Hematopoietic multipotent progenitor cell treated with erythropoietin and hydrocortisone succinate and interleukin-3 and kit ligand, for 8 days (in vitro differentiated cells): ENCODE measurements at places on chromosomes 7 and 10.

- no peak for DNase-seq
Observed at GRCh38 chr10:28677888-28678686, 766 bp downstream of the BAMBI start.

DNA sequence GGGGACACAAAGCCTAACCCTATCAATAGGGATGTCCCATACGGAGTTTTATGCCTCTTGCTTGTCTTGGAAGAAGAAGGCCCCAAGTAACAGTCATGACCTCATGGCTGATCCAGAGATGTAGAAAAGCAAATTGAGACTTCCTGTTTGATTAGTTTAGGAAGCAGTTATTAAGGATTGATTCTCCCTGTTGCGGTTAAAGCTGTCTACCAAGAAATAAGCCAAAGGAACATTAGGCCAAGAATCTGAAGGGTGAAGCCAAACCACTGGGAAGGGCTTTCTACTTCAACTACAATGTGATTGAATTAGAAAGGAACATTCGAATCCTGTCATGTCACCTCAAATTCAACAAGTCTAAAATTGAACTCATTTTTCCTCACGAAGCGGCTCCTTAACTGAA is 60.5 kb upstream of the AGBL3 start:
- DNase-seq: no peak

GRCh38 chr10:113680190-113681111 is 739 bp downstream of the CASP7 start:
- DNase-seq: peak; percentile 32

GRCh38 chr10:71077796-71078453 is 134.4 kb upstream of the UNC5B start:
- no peak for DNase-seq

DNA sequence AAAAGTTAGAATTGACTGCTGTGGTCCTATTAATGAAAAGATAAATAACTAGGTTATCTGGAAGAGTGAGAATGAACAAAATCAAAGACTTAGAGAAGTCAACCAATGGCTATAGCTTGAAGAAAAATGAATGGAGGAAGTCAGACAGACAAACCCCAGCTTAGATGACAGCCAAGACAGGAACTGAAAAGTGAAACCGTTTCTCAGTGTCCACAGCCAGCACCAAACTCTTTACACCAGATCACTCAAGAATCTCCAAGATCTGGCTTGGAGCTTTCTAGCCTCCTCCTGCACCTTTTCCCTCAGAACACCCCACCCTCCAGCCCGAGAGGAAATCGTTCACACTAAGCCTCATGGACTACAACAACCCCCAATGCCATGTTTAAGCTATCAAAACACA is 167.0 kb downstream of the SFMBT2 start:
- DNase-seq: no peak

- DNase-seq: no peak
Observed at GRCh38 chr7:151993977-151994676, 31.3 kb upstream of the GALNT11 start.

- DNase-seq: no peak
Observed at GRCh38 chr10:97074256-97075145, 111.3 kb downstream of the SLIT1 start.

DNA sequence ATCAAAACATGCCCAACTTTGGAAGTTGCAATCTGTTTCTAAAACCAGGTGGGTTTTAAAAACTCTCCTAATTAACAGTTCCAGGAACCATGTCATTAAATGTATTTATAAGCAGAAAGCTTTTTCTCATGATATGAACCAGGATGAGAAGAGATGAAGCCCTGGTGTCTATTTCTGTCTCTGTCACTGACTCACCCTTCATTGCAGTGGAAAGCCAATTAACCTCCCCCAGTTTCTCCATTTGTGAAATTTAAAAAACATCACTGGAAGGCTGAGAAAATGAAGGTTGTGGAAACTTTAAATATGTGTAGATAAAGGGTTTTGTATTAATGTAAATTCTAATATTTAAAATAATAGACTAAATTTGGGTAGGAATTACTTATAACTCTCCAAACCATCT is 1088.0 kb downstream of the SORCS1 start:
- DNase-seq: no peak

- peak; percentile 5 for DNase-seq
Observed at GRCh38 chr10:60130130-60130579, 223.8 kb upstream of the CCDC6 start.

DNA sequence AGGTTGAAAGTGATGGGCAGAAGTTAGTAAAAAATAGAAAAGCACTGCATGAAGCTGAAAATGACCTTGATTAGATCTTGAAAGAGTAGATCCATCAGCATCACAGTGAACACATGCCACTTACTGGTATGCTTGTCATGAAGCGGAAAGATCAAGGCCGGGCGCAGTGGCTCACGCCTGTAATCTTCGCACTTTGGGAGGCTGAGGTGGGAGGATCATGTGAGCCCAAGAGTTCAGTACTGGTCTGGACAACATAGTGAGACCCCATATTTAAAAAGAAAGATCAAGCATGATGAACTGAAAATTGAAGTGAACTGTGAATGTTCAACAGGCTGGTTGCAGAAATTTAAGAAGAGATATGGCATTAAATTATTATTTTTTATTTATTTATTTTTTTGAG is 18.0 kb downstream of the LCOR start:
- no peak for DNase-seq

GRCh38 chr10:31642281-31642680 is 286.4 kb downstream of the ARHGAP12 start:
- DNase-seq: no peak

DNA sequence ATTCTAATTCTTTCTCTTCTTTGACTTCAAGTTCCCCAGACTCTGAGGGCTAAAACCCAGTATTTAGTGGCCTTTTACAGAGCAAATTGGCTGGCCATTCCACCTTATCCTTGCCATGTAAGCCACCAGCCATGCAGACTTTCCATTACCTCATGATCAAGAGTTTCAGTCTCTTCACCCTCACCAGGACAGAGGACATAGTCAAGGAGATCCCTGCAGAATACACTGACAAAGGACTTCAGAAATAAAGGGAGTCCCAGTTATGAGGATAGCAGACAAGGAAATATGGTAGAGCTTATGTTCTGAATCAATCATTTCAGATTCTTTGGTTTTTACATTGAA is 1080.4 kb upstream of the C7orf33 start:
- no peak for DNase-seq

DNA sequence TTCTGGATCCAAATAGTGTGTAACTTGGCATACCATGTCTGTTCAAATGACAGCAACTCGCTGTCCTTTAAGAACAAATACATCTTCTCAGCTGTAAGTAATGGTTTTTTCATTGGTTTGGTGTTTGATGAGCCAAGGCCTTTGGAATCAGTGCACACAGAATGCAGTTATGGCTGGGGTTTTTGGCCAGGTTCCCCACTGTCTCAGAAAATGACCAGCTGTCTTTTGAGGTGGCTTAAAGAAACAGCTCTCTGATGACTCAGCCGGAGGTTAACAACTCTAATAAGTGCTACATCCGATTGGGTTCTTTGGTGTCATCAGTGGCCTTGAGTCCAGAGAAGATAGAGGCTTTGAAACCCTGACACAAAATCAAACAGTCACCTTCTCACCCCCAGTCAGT is 688.4 kb downstream of the REEP3 start:
- DNase-seq: no peak

DNA sequence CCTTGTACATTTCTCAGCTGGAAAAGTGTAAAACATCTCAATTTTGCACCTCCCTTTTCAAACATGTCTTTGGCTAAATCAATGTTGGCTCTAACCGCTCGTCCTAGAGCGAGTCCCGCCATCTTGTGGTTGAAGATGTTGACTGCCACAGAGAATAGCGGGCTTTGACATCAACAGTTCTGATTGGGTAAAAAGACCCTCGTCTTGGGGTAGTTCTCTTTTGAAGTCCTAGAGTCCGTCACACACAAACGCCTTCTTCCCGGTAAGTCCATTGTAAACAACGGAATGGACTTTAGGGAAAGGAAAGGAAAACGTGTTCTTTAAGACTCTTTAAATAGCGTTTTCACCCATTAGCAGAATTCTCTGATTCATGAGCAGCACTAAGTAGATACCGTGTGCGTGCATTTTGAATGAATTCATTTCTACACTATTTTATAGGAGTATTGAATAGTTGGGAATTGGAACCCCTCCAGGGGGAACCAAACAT is 452 bp upstream of the RPP30 start:
- DNase-seq: peak; percentile 79

- no peak for DNase-seq
Observed at GRCh38 chr7:24417526-24418120, 133.6 kb downstream of the NPY start.

DNA sequence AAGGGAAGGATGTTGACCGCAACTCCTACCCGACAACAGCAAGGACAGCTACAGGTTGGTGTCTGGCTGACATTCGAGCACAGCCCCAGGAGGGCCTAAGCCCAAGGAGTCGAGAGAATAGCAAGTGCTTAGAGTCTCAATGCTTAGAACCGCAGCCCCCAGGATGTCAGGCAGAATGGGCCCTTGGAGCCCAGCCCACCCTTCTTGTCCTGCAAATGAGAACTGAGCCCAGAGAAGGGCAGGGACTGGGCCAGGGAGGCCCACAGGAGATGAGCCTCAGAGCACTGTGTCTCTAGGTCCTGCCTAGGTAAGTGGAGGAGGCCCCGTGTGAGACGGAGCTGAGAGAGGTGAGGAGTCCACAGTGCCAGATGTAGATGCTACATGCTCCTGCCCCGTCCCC is 173.3 kb upstream of the ZMIZ1 start:
- no peak for DNase-seq

GRCh38 chr7:97772045-97772901 is 40.4 kb downstream of the TAC1 start:
- DNase-seq: no peak

- DNase-seq: peak; percentile 65
Observed at GRCh38 chr7:63900394-63901203, 98.0 kb upstream of the ZNF722 start.

- no peak for DNase-seq
Observed at GRCh38 chr7:127897704-127898454, 133.4 kb downstream of the LRRC4 start.

DNA sequence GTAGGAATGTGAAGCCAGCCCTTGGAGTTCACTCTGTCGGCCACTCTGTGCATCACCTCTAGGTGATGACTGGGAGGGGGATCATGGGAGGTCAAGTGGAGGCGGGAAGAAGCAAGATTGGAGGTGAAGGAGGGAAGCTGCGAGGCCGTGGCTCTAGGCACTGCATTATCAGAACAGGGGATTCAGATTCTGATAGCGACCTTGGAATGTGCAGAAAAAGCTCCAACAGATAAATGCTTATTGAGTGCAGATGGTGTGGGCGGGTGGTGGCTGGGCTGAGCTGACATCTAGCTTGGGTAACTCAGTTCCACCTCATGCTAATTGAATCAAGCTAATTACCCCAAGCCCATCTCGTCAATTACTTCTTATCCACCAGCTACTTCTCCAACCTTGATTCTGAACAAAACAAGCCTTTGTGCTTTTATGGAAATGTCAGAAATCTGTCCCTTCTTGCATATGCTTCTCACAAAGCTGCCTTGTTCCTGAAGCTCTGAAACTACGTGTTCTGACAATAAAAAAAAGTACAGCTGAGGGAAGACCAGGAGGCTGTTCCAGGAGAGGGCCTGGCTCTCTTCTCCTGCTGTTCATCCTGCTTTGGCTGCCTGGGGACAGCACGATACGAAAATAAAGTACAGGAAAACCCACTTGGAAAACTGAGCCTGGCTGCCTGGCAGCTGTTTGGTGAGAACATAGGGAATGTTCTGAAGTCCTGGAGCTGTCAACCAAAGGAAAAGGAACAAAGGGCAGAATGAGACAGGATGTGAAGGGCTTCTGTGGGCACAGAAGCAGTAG is 27.5 kb downstream of the STRA8 start:
- no peak for DNase-seq

- DNase-seq: no peak
Observed at GRCh38 chr7:138889582-138890498, 91.3 kb downstream of the KIAA1549 start.

DNA sequence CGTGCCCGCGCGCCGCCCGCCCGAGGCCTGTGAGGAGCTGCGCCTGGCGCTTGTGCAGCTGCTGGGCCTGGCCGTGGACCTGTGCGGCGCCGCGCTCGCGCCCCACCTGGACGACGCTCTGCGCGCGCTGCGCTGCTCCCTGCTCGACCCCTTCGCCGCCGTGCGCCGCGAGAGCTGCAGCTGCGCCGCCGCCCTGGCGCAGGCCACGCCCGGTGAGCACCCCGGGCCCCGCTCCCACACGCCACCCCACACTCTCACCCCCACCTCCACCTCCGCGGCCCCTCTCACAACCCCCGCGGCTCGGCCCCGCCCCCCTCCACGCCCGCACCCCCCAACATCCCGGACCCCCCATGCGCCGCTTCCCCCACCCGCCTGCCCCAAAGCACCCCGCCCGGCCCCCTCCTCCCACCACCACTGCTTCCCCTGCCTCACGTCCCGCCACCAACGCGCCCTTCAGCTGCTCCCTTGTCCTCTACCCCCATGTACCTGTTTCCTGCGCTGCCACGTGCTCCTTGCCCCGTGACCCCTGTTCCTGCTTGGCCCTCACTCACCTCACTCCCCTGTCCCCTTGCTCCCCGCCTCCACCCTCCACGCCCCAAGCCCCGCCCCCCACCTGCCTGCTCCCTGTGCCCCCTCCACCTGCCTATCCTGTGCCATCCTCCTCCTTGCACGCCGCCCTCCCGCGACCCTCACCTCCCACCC is at the start of gene PRKAR1B:
Gene PRKAR1B, minus strand, starts transcription at position 178 of the 702 bp plus-strand sequence. CDS start 15,776 bp downstream, outside the sequence.
- DNase-seq: peak; percentile 43

GRCh38 chr7:123581162-123581459 is 20.5 kb upstream of the ASB15 start:
- no peak for DNase-seq

DNA sequence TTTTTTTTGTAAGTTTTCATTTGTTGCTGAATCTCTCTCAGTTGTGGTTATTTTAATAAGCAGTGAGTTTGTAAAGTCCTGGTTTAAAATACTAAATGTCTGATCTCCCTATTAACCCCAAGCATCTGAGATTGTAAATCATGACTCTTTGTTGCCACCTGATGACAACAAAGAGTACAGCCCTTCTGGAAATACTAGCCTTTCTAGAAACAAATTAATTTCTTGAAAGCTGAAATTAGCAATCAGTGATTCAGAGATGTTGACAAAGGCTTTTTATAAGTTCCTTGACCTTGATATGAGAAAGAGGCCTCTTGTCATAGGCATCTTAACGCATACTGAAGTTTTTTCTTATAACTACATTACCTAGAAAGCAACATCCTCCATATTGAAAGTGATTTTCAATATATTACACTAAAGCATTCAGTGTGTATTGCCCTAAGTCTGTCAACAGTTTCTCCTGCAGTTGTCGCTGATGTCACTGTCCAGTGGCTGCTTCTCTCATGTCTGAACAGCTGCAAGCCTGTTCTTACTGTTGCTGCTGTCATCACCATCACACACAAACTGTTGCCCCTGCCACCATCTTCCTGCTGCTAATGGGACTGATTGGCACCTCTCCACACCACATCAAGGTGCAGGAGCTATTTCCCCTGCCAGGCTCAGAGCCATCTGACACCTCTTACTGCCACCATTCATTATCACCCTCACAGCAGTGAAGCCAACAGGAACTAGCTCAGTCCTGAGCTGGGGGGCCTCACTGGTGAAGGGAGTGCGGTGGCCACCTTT is 95.1 kb upstream of the LRGUK start:
- DNase-seq: no peak

GRCh38 chr7:117157241-117158209 is 165.3 kb downstream of the WNT2 start:
- peak; percentile 96 for DNase-seq
